ENCODE measurements at places on chromosomes 2 and 18. TPM values are rescaled to one million over a fixed set of nuclear protein-coding genes. Genes with fewer than 3 reads are reported as not detected.

DNA sequence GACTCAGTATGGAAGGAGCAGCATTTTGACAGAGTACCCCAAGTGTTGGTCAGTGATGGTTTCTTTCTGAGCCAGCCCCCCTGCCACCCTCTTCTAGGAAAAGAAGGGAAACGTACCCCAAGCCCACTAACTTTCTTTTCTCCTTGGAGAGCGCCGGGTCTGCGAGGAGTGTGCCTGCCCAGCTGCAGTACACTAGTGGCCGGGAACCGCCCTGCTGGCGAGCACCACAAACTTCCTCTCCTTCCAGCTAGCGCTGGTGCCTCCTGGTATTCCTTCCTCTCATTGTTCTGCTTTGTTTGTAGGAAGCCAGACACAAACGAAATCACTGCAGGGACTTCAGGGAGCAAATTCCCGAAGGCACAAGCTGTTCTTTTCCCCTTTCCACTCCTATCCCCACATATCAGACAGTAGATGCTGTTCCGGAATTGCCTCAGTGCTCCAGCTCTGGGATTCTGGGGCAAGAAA, 1.8 kb downstream of the CCDC85A start:
- peak; percentile 21 for ATAC-seq

GRCh38 chr2:241686650-241687425, at the start of gene DTYMK:
Gene DTYMK, minus strand, starts transcription at chr2:241686815. Its CDS starts 32 bp downstream, at chr2:241686783.
- peak; percentile 99 for ATAC-seq

GRCh38 chr2:240647503-240648154, 22.3 kb downstream of the GPR35 start:
- ATAC-seq = no peak

- ATAC-seq = no peak
Observed at GRCh38 chr2:195513119-195513518, 143.9 kb upstream of the SLC39A10 start.

- ATAC-seq = no peak
Observed at GRCh38 chr18:44786257-44786656, 105.6 kb downstream of the SETBP1 start.

GRCh38 chr2:150750720-150751119, 263.3 kb upstream of the RND3 start:
- no peak for ATAC-seq

- no peak for ATAC-seq
Observed at GRCh38 chr2:217951091-217951490, 51.7 kb downstream of the TNS1 start.

DNA sequence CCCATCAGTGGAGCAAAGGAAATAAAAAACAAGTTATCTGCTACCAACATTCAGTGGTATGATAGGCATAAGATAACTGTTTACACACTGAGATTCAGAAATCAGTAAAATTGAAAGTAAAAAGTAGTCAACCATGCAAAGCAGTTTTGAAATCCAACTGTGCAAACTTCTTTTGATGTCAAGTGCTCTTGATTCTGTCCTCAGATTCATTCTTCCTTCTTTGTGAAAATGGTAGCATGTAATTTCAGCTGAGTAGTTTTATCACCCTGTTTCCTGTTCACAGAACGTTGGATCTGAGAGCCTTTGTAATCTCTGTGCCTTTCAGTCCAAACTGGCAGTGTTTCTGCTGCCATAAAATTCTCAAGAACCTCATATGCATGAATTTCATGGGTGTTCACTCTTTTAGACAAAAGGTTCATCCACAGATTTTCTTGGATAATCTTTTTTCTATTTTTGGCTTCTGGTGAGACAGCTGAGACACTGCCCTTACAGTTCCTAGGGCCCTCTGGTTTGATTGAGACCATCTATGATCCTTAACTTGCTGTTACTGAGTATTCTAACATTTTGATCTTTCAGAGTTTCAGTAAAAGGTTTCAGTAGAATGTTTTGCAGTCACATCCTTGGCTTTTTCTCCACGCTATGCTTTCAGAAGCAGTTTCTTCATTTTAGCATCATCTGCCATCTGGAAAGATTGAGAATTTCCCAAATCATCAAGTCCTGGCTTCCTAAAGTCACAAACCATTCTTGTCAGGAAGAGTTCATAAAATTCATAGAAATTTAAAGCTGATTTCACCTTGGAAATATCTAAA, 272.3 kb upstream of the EPHA4 start:
- no peak for ATAC-seq

- ATAC-seq = no peak
Observed at GRCh38 chr2:164831180-164831579, 10.4 kb downstream of the COBLL1 start.

GRCh38 chr18:71433373-71433772, 1110.8 kb downstream of the CBLN2 start:
- ATAC-seq = no peak

DNA sequence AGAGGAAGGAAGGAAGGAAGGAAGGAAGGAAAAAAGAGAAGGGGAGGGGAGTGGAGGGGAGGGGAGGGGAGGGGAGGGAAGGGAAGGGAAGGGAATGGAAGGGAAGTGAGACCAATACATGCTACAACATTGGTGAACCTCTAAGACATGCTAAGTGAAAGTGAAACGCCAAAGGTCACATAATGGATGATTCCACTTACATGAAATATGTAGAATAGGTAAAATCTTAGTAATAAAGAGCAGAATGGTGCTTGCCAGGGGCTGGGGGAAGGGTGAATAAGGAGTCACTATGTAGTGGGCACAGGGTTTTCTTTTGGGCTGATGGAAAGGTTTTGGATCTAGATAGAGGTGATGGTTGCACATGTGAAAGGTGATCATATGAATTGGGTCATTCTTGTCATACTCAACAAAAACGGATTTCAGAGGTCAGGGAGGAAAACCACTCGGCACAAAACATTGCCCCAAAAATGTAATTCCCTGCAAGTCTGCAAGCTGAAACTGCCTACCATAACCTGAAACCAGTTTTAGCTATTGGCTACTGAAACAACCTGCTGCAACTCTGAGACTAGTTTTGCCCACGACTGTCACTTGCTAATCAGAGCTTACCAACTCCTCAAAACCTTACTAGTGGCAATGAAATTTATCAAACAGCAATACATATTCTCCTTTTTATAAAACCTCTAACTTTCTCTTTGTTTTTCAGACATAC, 59.2 kb downstream of the CCDC141 start:
- no peak for ATAC-seq

GRCh38 chr2:73736855-73737779, at the start of gene TPRKB:
Gene TPRKB, minus strand, starts transcription at chr2:73737345. Its CDS starts 2,776 bp downstream, at chr2:73734569.
- peak; percentile 100 for ATAC-seq

- ATAC-seq = no peak
Observed at GRCh38 chr2:207725873-207726578, 14.6 kb downstream of the CCNYL1 start.

GRCh38 chr2:112680666-112681101, 34.9 kb downstream of the SLC20A1 start:
- no peak for ATAC-seq

GRCh38 chr2:19901442-19902215, at the start of gene TTC32:
Gene TTC32, minus strand, starts transcription at chr2:19901983. Its CDS starts 129 bp downstream, at chr2:19901854.
- ATAC-seq = peak; percentile 96

DNA sequence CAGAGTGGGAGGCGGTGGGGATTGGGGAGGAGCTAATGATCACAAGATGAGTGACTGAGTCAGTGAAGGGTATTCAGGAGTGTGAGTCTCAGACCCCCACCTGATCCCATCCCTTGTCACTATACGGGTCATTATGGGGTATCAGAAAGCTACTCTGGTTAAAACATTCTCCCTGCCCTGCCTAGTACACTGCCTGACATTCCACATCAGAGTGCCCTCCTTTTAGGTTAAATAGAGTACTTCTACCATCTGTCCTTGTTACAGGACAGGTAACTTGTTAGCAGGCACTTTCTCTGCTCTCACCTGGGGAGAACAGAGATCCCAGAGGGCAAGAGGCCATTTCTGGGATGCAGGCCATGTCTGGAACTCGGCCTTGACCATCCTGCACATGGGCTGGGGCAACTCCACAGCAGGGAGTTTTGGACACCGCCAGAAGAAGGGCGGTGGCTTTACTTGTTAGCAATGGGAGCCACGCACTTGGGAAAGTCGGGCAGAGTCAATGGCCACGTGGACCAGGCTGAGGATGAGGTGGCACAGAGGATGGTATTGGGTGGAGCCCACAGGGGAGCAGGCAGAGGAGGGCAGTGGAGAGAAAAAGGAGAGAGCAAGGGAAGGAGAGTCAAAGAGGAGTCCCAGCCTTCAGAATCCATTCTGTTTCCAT, 98.5 kb downstream of the CELF4 start:
- no peak for ATAC-seq

DNA sequence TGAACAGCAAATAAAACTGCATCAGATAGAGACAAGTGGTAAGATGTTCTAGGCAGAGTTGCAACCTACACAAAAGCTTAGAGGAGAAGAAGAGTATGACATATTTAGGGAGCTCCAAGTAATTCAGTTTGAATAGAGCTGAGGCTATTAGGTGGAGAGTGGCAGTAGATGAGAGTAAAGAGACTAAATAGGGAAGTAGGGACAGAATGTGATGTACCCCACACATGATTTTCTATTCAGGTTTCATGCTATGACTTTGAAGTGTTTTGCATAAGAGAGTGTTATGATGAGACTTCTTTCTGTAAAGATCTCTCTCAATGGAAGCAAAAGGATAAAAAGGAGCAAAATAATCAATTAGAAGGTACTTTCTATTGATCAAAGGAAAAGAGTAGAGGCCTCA, 206.8 kb upstream of the ERBB4 start:
- no peak for ATAC-seq

DNA sequence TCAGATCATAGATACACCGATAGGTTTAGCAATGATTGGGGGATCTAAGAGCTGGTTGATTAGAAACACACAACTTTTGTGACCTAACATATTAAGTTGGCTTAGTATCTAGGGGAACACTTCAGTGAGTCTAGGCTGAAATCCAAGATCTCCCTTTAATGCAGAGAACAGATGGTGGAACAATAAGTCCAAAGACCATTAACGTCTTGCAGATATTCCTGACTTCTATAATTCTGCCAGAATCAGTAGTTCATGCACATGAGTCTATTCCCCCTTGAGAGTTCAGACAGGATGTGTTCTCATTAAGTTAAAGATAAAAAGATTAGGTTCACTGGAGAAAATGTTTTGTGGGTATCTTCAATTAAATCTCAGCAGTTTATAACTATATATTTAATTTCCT, 506.5 kb downstream of the TSN start:
- ATAC-seq = no peak

DNA sequence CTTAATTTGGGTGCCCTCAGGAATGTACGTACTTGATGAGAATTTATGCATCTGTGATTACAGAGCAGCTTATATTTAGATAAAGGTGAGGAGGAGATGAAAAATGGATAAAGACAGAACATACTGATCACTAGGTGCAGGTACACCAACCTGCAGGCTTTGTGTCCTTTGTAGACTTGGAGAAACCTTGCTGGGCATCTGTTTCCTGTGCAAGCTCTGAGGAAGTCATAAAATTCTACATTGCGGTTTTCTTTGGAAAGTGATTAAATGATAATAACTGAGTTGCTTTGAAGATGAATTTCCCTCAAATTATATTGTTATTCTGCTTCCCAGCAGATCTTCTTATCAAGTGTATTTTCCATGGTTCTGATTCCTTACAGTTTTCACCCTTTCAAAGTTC, 7.7 kb downstream of the RAB27B start:
- ATAC-seq = no peak

- no peak for ATAC-seq
Observed at GRCh38 chr2:223020971-223021675, 30.9 kb upstream of the KCNE4 start.

GRCh38 chr2:234958746-234959395, 7.1 kb downstream of the SH3BP4 start:
- ATAC-seq = no peak

- no peak for ATAC-seq
Observed at GRCh38 chr18:62844850-62845643, 129.7 kb downstream of the PHLPP1 start.

DNA sequence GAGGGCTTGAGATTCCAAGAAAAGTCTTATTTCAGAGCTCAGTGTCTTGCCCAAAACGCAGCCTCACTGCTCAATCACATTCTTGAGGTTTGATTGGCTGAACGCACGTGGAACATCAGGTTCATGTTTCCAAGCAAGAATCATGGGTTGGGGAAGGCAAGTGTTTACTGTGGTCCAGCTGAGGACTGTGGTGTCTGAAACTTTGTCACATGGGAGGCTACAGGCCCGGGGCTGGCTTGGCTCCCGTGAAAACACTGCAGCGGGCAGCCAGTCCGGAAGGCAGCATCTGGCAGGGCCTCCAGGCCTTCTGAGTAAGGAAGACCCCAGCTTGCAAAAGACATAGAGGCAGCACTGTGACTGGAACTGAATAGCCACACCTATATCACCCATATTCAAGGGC, 84.7 kb downstream of the POLR1A start:
- ATAC-seq = peak; percentile 63

DNA sequence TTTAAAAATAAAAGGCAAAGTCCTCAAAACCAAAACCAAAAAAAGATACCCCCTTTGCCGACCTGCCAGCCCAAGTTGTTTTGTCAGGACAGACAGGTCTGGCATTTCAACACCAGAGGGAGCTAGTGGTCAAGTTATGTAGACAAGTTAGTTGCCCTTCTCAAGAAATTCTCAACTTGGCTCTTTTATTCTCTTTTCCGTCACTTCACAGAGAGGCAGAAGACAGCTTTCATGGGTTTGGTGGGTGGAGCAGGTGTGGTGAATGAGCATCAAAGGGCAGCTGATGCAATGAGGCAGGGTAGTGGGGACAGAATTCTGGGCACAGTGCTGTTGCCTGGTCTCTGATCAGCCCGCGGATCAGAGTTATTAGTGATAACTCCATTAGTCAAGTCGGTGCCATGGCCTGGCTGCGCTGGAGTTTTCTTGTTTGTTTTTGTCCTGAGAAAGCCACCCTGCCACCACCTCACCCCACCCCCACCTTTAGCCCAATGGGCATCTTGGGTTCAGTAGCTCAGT, 303.7 kb upstream of the EPAS1 start:
- peak; percentile 46 for ATAC-seq

DNA sequence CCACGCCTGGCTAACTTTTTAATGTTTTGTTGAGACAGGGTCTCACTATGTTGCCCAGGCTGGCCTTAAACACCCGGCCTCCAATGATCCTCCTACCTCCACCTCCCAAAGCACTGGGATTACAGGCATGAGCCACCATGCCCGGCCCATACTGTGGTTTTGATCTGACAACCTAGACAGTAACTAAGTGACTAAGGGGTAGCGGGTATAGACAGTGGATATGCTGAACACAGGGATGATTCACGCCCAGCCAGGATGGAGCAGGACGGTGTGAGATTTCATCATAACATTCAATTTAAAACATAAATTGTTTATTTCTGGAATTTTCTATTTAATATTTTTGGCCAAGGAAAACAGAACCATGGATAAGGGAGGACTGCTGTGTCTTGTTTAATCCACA, 36.0 kb upstream of the YPEL5 start:
- no peak for ATAC-seq

TDRD15 gene
- total RNA-seq = 0.73 TPM

KCNG3 gene
- total RNA-seq = 0.27 TPM

DNAJB2 gene
- 63.4 TPM for total RNA-seq

AQP12B gene
- not detected for total RNA-seq

ITGB6 gene
- total RNA-seq = 2.2 TPM

CNGA3 gene
- 10.6 TPM for total RNA-seq

EN1 gene
- 0.13 TPM for total RNA-seq
